ENCODE measurements at places on chromosomes 1 and 21.

DNA sequence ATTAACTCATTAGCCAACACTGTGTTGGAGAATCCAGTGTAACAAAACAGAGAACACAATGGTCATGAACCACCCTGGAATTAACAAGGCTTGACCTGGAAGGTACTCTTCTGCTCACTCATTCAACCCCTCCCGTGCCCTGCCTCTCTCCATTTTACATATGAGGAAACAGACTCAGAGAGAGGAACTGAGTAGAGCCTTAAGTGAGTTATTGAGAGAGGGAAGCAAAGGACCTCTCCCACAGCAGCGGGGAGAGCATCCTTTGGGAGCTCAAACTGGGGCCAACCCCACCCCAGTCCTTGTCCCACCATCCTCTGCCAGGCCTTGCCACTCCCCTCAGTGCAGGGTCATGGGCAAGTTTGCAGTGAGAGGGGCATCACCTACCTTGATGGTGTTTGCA lies 1.4 kb downstream of the S100A12 start:
- no peak for DNase-seq

DNA sequence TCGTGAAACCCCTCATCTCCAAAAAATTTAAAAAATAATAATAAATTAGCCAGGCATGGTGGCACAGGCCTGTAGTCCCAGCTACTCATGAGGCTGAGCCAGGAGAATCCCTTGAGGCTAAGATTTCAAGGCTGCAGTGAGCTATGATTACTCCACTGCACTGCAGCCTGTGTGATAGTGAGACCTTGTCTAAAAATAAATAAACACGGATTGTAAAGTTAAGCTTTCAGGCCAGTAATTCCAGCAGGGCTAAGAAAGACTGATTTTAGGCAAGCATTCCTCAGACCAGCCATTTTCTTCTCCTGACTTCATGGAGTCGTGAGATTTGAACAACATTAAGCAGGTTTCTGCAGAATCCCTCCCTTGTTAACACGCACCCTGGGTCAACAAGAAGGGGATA lies 77.2 kb upstream of the EFHD2 start:
- DNase-seq, result no peak

DNA sequence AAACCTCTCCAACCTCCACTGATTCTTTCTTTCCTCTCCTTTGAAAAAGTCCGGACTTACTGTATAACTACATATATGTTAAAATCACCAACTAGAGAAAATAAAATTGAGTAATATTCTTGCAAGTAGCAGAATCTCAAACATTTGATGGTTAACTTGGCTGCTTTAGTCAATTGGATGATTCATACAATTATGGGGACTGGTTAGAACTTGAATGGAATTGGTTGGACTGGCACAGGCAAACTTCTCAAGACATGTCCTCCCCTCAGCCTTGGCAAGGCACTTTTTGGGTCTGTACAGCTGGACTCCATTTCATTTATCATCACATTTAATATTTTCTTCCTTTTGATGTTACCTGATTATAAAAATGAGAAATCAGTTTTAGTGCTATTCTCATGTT lies 6.5 kb downstream of the WLS start:
- DNase-seq, result no peak

GRCh38 chr21:44836666-44837471 lies 19.0 kb upstream of the SUMO3 start:
- no peak for DNase-seq

DNA sequence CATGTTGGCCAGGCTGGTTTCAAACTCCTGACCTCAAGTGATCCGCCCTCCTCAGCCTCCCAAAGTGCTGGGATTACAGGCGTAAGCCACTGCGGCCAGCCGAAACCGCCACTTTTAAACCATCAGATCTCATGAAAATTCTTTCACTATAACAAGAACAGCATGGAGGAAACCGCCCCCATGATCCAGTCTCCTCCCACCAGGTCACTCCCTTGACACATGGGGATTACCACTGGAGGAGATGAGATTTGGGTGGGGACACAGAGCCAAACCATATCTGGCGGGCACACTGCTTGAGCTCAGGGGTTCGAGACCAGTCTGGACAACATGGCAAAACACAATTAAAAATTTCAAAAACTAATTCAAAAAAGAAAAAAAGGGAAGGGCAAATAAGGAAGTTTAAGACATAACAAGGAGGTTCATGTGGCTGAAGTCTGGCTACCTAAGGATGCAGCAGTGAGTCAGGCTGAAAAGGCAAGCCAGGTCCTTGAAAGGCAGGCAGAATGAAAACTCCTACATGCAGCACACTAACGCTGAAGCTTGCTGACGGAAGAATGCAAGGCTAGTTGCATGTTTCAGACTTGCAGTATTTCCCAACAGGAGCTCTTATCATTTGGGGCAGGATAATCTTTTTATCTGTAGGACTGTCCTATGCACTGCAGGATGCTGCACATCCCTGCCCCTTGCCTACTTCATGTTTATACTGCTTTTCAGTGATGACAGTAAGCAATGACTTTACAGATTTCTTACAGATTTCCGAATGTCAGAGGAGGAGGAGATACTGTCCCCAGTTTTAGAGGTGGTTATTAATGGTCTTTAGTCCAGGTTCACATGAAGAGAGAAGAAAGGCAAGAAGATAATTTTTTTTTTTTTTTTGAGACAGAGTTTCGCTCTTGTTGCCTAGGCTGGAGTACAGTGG lies 49.3 kb downstream of the FBXO42 start:
- DNase-seq, result no peak

- no peak for DNase-seq
Observed at GRCh38 chr1:227961651-227962466, 14.1 kb upstream of the WNT9A start.

DNA sequence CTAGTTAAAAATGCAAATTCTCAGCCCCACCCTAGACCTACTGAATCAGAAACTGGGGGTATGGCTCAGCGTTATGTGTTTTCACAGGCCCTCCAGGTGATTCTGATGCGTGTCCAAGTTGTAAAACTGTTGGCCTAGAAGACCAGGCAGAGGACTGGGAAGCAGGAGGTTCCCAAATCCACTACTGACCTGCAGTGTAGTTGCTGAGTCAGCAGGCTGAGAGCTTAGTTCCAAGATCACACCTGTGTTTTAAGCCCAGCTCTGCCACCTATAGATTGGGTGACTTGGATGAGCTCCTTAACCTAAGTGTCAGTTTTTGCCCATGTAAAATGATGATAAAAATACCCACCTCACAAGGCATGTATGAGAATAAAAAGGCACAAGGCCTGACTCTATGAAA lies 4.1 kb downstream of the GRHL3 start:
- no peak for DNase-seq

GRCh38 chr1:48616710-48617109 lies 144.7 kb upstream of the SPATA6 start:
- DNase-seq, result no peak

DNA sequence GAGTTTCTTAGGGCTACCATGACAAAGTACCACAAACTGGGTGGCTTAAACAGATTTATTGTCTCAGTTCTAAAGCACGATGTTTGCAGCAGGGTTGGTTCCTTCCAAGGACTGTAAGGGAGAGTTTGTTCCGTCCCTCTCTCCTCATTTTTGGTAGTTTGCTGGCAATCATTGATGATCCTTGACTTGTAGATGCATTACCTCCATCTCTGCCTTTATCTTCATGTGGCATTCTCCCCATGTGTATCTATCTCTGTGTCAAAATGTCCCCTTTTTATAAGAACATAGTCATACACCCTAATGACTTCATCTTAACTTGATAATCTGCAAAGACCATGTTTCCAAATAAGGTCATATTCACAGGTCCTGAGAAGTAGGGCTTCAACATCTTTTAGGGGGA lies 90.2 kb downstream of the LRRC8C start:
- no peak for DNase-seq

GRCh38 chr1:92342401-92342800 lies 43.5 kb downstream of the RPAP2 start:
- no peak for DNase-seq

DNA sequence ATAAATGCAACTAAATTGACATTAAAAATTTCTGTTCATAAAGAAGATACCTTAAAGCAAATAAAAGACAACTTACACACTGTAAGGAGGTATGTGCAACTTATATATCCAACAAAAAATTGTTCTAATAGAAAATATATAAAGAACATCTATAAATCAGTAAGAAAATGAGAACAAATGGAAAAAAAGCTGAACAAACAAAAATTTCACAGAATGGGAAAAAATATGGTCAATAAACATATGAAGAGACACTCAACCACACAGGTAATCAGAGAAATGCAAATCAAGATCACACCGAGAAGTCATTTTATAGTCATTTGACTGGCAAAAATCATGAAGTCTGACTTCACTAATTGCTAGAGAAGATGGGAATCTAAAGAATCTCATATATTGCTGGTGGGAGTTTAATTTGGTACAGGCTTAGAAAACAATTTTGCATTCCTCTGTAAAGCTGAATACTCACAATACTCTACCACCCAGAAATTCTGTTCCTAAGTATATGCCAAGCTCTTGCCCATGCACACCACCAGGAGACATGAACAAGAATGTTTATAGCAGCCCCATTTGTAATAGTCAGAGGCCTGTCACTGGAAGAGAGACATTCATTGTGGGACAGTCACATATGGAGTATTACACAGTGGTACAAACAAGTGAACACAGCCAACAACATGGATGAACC lies 22.0 kb upstream of the THEM5 start:
- no peak for DNase-seq

DNA sequence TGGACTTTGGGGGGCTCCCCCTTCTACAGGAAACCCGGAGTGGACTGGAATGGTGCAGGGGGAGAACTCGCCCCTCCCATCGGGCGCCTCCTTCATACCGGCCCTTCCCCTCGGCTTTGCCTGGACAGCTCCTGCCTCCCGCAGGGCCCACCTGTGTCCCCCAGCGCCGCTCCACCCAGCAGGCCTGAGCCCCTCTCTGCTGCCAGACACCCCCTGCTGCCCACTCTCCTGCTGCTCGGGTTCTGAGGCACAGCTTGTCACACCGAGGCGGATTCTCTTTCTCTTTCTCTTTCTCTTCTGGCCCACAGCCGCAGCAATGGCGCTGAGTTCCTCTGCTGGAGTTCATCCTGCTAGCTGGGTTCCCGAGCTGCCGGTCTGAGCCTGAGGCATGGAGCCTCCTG lies at the start of gene TNFRSF14:
Gene TNFRSF14 (plus strand): TSS at position 95 of the 401 bp plus-strand sequence. CDS start 294 bp downstream, at position 389.
- no peak for DNase-seq

DNA sequence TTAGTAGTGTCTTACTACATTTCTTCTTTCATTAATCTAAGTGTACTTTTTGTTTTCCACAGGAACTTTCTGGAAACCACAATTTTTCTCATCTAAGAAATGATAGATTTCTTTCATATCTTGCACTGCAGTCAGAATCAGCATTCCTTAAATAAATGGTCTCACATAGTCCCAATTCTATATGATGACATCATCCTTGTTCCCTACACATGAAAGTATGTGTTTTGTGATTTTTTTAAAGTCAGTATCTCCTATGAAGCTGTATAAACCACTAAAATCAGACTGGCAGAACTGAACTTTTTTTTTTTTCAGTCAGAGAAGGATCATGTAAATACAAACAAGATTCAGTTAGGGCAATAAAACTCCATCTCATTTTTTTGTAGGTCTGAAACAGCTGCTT lies 742.6 kb upstream of the CXADR start:
- no peak for DNase-seq

- no peak for DNase-seq
Observed at GRCh38 chr1:95994643-95995042, 726.9 kb upstream of the PTBP2 start.

GRCh38 chr1:83828456-83828855 lies 170.5 kb downstream of the TTLL7 start:
- no peak for DNase-seq

DNA sequence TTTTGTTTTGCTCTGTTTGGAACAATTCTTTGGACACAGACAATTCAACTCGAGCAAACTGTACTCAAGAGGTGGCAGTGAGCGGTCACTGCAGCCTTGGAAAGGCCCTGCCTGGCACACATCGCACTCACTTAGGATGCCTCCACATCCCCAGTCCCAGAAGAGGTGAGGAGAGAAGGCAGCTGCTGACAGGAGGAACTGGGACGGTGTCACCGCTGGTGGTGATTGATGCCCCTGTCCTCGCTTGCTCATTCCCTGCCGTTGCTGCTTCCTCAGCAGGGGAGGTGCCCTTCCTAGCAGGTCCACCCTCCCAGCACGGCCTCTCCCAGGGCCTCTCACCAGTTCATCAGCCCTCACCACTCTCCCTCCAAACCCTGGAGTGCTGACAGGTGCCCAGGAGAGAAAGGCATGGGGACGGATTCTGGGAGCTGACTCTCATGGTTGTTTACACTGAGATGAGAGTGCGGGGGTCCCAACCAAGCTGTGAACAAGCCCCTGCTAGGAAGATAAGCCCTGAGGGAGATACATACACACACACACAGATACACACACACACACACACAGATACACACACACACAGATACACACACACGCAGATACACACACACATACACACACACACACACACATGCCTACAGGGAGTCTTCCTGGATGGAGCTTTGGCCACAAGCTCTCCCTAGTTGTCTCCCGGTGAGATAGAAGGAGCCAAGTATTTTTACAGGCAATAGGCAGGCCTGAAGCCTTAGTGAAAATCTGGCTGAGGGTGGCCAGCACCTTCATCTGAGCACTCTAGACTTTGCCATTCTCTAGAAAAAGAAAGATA lies 101.1 kb downstream of the CDC7 start:
- DNase-seq, result no peak

DNA sequence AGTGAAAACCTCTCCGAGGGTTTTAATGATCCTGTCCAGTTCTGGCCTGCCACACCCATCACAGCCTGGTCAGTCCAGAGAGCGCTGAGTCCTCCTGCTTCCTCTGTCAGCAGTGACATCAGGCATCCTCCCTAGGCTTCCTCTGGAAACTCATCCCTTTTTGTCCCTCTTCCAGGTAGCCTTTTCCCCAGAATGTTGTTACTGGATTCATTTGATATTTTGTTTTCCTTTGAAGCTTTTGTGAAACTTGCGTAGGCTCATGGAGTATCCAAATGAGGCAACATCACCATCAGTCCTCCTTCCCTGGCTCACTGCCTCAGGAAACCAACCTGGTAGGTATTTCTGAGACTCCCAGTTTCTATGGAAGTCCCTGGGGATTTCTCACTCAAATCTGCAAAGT lies 27.0 kb upstream of the IGSF3 start:
- no peak for DNase-seq

- no peak for DNase-seq
Observed at GRCh38 chr21:30251781-30252180, 31.0 kb downstream of the KRTAP24-1 start.

GRCh38 chr1:47187926-47188250 lies 1.9 kb downstream of the PDZK1IP1 start:
- no peak for DNase-seq

GRCh38 chr1:181033128-181033798 lies 520 bp upstream of the MR1 start:
- no peak for DNase-seq

All from NCI-H2081 treated with DMSO at 0.1 percent for 48 hours (cell line).